Kidney (tissue), 22 donors: ENCODE measurements at places on chromosomes 5 and 9. TPM values are rescaled to one million over a fixed set of nuclear protein-coding genes. Genes with fewer than 3 reads are reported as not detected.

DNA sequence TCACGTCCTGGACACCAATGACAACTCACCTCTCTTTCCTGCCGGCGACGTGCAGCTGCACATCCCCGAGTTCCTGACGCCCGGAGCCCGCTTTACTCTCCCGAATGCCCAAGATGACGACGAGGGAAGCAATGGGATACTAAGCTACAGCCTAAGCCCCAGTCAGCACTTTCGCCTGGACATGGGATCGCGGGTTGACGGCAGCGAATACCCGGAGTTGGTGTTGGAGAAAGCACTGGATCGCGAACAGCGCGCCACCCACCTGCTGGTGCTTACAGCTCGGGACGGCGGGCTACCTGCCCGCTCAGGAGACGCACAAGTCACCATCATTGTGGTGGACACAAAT, 1.1 kb downstream of the PCDHAC1 start:
- DNase-seq: peak; percentile 0

GRCh38 chr5:178651046-178651810, 24.4 kb upstream of the CLK4 start:
- DNase-seq: no peak

DNA sequence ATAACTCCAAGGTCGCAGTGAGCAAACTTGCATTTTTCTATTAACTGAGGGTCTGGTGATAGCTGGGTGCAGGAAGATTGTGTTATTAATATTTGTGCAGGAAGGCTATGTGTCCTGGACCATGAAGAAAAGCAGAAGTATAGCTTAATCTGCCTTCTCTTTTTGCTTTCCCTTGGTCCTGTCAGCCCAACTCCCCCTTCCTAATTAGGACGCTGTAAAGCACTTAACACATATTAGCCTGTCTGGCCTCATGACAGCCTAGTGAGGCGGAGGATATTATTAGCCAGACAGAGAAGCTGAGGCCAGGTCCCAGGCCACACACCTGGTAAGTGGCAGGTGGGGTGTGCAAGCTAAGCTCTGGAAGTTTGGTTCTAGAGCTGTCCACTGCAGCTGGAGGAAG, 29.5 kb downstream of the SLC46A2 start:
- DNase-seq: no peak

GRCh38 chr5:1419476-1420210, 25.6 kb downstream of the SLC6A3 start:
- no peak for DNase-seq

Gene PCDHGA9
- 7.6 TPM for total RNA-seq

DNA sequence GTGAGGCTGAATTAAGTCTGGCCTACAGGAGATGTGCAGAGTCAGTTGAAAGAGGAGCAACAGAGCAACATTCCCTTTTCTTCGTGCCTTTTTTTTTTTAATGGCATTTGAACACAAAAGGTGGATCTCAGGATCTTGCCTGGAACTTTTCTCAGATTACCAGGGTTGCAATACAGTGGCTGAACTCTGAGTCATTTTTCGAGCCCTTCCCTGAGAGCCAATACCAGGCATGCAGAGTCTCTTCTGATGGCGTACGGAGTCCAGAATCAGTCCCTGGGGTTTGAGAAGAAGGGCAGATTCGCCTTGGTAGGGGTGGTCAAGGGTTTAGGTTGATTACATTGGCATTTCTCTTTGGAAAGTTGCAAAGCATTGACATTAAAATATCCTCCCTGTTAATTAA, 271.5 kb downstream of the GAS1 start:
- DNase-seq: no peak

DNA sequence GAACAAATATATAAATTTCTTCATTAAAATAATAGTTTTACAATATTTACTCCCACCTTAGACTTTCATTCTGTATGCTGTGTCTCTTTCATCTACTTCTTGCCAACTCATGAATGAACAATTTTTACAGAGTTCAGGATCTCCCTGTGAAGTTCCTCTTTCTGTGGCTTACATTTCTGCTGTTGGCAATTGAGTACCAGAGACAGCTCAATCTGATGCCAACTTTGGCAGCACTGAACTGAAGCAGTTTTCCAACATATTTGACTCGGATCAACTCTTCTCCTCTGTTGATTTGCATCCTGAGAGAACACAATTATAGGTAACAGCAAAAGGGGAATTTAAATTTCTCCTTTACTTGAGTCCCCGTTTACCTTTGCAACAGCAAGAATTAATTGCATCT, 1262.2 kb downstream of the EFNA5 start:
- DNase-seq: no peak
